Stimulated activated CD8-positive, alpha-beta memory T cell treated with anti-CD3 and anti-CD28 coated beads, Interleukin-15, amount 100 ng/mL, for 24 hours (primary cell): ENCODE measurements at places on chromosomes 16 and 17.

DNA sequence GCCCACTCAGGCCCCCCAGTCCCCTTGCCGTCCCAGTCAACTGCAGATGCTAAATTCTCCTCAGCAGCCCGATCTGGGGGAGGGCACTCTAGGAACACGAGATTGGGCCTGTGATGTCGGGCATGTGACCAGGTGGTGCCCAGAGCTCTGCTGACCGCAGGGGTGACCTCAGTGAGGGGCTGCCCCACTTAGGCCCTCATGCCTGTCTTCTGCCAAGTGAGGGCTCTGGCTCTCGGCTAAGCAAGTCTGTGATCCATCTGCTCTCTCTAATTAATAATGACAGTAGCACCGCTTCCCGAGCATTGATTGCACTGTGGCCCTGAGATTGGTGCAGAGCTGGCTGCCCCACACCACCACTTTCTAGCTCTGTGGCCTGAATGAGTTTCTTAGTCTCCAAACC lies 138.8 kb downstream of the MRM1 start:
- DNase-seq: no peak

GRCh38 chr17:1870592-1870991 lies 40.8 kb downstream of the RPA1 start:
- no peak for DNase-seq

- DNase-seq: no peak
Observed at GRCh38 chr17:38815576-38816193, 9.4 kb downstream of the CWC25 start.

DNA sequence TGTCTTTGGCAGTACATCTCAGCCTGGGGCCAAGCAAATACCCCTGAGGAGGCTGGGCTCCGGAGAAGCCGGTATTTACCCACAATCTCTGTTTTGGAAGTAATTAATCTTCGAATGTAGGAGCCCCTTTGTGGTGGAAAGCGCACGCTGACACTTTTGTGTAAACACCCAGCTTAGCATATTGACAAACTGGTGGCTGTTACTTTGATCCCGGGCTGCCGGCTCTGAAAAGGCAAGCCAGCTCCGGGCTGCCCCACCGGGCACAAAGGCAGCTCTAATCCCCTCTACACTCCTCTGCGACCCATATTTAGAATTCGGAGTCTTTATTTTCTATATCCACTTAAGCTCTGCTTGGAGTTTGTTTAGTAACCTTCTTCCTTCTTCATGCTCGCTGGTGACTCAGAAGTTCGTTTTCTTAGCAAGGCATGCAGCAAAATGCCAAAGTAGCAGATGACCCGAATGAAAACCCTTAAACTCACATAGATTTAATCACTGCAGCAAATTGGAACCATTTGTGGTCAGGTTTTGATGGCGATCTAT lies 144.0 kb upstream of the IRX3 start:
- no peak for DNase-seq
